ENCODE measurements at places on chromosomes 5 and 9.
A peak's percentile ranks its signal among the peaks of the same experiment; 100 is the strongest.

GRCh38 chr9:127629468-127630081 is 17.5 kb downstream of the STXBP1 start:
- DNase-seq = no peak

DNA sequence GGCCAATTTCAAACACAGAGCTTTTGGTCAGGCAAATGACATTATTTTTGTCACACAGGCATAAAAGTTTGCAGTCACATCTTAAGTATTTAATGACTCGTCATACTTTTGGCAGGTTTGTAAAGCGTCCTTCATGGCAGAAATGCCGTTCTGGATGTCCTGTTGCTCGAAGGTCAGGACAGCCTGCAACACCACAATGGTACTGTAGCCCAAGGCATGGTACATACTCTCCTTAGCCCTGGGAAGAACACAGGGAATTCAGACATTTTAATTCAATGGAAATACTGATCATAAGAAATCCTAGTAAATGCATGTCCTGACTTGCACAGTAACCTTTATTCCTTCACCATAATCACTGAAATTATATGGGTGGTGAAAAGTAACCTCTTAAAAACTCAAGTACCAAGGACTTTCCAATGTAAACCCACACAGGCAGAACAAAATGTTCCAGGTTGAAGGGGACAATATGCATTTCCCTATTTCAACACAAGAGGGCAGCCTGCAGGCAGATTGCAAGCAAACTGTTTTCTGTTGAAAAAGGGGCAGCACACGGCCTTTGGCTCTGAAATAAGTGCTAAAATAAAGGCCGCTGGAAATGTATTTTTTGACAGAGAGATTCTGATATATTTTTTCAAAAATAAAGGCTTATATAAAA is 95.7 kb downstream of the TTC39B start:
- peak; percentile 47 for DNase-seq

GRCh38 chr9:4970970-4971641 is 14.0 kb upstream of the JAK2 start:
- no peak for DNase-seq

DNA sequence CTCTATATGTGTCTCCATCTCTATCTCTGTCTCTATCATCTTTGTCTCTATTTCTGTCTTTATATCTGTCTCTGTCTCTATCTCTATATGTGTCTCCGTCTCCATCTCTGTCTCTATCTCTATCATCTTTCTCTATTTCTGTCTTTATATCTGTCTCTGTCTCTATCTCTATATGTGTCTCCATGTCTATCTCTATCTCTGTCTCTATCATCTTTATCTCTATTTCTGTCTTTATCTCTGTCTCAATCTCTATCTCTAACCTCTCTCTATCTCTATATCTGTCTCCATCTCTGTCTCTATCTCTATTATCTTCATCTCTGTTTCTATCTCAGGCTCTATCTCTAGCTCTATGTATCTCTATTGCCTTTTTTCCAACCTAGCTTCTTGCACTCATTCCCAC is 37.0 kb downstream of the IRX4 start:
- no peak for DNase-seq

DNA sequence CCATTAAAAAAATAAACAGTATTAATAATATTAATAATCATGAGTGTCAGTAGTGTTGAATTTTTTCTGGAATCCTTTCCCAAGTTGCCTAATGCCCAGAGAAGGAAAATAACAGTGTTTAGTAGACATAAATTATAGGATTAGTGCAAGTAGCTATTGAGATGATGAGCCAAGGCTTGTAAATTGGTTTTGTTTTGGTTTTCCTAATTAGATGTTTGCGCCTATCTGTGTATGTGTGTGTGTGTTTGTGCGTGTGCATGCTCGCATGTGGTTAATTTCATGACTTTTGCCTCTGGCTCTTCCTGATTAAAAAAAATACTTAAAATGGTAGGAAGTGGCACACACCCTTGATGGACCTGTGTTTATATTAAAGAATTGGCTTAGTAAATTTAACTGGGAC is 55.4 kb downstream of the FXN start:
- DNase-seq = no peak

GRCh38 chr9:136153381-136154065 is 34.8 kb upstream of the TMEM250 start:
- no peak for DNase-seq

DNA sequence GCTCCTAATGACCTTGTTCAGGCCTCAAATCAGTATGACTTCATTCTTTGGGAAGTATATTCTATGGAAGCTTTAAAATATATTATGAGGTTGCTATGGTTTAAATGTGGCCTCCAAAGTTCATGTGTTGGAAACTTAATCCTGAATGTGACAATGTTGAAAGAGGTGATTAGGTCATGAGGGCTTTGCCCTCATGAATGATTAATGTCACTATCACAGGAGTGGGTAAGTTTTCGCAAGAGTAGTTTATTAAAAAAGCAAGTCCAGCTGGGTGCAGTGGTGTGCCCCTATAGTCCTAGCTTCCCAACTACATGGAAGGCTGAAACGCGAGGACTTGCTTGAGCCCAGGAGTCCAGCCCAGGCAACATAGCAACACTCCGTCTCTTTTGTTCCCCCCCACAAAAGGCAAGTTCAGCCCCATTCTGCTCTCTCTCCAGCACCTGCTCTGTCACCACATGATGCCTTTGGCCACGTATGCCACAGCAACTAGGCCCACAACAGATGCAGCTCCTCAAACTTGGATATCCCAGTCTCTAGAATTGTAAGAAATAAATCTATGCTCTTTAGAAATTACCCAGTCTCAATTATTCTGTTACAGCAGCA is 105.3 kb downstream of the SIL1 start:
- peak; percentile 20 for DNase-seq

GRCh38 chr5:128644863-128645262 is 106.8 kb upstream of the FBN2 start:
- no peak for DNase-seq

- DNase-seq = no peak
Observed at GRCh38 chr5:45189481-45189880, 380.7 kb downstream of the MRPS30 start.

GRCh38 chr9:14453286-14453685 is 139.3 kb upstream of the NFIB start:
- peak; percentile 59 for DNase-seq

GRCh38 chr5:34606101-34606500 is 50.0 kb upstream of the RAI14 start:
- DNase-seq = no peak

DNA sequence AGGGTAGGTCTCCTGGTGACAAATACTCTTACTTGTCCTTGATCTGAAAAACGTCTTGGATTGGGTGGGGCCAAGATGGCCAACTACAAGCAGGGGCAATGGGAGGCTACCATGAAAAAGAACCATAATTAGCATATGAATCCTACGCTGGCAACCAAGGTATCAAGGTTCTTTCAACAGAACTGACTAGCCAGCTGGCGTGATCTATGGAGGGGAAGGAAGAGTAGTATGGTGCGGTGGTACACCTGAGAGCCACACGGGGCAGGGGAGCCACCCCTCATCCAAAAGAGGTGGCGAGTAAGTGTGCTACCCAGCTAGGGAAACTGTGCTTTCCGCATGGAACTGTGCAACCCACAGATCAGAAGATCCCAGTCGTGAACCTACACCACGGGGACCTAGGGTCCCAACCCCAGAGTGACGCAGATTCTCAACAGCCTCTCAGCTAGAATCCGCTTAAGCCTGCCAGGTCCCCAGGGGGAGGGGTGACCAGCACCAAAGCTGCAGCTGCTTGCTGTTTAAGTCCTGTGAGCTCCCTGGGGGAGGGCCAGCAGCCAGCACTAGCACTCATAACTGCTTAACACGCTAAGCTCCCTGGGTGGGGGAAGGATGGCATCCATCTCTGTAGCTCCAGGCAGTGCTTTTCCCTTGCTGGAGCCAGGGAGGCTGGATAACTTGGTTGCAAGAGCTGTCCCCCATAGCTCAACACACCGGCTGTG is 334.8 kb downstream of the FBXL17 start:
- no peak for DNase-seq

GRCh38 chr5:51651889-51652288 is 268.6 kb downstream of the ISL1 start:
- DNase-seq = no peak

- no peak for DNase-seq
Observed at GRCh38 chr5:173884402-173885053, 3.6 kb upstream of the CPEB4 start.

GRCh38 chr5:163580516-163580915 is 75.1 kb downstream of the MAT2B start:
- DNase-seq = no peak

GRCh38 chr9:135023786-135024405 is 63.6 kb upstream of the OLFM1 start:
- DNase-seq = no peak

DNA sequence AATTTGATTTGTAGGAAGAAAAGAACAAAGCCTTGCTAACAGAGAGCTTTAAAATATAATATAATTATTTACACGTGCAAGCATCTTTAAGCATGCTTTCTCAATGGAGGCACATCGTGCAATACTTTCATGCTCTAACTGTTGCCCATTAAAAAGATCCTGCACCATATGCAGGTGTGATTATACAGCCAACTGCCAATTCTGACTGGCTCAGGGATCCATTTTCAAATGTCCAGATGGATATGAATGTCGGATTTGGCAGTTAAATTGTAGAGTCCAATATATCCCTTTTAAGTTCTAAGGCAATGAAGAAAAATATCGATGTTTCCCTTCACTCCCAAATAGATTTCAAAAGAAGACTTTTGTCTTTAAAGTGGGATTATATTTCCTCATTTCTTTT is 416.4 kb upstream of the CD180 start:
- DNase-seq = no peak

DNA sequence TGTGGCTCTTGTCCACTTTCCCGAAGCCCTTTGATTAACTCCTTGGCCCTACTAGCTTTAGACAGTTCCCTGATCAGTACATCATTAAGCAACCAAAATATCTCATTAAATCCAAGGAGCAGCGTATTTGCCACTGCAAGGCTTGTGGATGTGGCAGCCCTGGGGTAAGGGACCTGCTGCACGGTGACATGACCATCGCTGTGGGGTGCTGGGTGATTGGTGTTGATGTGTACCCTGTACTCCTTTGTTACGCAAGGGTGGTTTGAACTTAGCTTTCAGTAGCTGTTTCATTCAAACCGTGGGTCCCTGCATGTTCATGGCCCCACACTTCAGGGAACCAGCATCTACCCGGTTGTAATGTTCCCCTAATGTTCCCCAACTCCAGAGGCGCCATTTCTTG is 41.0 kb downstream of the OTULIN start:
- no peak for DNase-seq

DNA sequence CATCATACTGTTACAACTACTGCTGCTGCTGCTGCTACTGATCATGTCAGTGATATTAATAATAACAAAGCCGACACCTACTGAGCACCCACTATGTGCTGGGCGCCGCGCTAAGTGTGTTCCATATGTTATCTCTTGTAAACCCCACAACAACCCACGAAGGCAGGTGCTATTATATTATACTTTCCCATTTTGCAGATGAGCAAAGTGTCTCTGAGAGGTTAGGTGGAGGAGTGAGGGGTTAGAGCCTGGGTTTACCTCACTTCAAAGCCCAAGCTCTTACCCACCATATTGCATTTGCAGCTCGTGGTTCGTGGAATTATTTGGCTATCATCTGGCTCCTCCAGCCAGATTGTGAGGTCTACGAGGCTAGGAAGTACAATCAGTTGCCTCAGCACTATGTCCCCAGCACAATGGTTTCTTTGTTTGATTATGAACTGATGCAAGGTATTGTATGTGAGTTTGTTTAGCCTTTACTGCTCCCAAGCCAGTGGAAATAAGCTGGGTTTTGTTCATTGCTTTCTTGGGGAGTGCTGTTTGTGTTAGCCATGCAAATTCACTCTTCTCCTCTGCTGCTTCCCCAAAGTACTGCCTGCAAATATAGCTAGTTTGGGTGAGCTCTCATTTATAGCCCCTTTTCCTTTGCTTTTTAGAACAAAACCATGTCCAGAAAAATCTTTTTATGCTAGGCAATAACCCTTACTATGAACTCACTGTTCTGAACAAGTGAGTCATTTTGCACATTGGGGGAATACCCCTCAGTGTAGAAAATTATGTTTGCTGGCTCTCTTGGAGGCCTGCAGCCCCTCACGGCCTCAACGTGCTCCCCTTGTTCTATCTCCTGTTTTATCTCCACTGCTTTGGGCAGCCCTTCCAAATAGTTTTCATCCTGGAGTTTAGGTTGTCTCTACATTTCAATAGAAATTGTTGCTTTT is 47.9 kb downstream of the ALG2 start:
- peak; percentile 42 for DNase-seq

- DNase-seq = no peak
Observed at GRCh38 chr9:128365525-128365924, 5.6 kb upstream of the URM1 start.

DNA sequence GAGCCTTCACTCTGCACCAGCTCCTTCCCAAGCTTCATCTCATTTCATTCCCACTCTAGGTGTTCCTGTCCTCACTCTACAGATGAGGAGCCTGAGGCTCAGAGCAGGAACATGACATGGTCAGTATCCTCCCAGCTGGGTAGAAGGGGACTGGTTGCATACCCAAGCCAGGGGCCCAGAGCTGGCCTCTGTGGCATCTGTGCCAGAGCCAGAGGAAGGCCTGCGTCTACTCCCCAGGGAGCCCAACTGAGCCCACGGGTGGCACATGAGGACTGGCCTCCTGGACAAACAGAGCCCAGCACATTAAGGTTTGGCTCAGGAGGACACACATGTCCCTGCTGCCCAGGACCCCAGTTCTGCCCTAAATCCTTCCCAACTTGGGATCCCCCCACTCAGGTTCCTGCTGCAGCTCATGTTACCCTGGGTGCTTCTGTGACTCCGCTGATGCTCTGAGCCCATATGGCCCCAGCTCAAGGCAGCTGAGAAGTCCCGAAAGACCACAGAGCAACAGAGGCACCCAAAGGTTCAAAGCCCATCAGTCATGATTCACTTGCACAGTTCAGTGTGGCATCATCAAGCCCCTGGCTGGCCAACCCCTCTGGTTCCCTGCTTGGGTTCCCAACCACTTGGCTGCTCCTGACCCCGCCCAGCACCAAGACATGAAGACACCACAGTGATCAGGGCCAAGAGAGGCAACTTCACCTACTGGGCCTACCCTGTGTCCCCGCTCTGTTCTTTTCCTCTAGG is 8.5 kb upstream of the NEURL1B start:
- no peak for DNase-seq

DNA sequence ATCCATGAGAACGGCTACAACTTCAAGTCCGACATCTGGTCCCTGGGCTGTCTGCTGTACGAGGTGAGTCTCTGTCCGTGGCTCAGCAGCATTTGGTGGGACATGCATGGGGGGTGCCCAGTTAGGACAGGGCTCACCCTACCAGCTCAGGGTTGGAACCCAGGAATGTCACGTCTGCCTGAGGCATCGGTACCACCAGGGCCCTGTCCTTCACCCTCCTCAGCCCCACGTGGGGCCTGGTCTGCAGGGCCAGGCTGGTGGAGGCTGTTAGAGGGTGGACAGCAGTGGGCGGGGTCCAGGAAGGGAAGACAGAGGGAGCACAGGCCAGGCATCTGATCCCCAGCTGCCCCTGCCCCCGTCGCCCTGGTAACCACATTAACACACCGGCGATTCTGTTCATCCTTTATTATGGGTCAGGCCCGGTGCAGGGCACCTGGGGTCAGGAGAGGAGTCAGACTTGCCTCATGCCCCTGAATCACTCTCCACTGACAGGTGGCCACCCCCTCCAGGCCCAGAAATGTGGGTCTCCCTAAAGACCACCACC is 75.6 kb downstream of the PSMB7 start:
- DNase-seq = no peak

Measured in NCI-H1417 (cell line).